ENCODE measurements at places on chromosomes 2 and 18.

DNA sequence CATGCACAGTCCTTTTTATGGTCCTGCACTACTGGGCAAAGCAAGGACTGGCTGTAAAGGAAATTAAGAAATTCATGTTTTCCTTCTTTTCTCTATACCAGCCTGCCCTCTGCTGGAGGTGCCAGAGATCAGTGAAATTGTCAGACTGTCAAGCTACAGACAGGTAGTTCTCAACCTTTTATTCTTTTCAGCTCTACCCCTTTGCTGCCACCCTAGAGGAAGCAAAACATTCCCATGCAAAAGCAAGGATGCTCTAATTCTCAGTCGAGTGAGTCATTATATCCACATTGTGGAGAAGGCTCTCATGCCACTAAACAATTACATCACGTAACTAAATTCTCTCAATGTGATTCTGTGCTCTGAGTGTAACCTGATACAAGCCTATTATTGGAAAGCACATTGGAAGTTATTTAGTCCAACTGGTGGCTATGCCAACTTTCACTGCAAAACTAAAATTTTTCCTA is 25.0 kb upstream of the RAPGEF4 start:
- DNase-seq: peak; percentile 47

DNA sequence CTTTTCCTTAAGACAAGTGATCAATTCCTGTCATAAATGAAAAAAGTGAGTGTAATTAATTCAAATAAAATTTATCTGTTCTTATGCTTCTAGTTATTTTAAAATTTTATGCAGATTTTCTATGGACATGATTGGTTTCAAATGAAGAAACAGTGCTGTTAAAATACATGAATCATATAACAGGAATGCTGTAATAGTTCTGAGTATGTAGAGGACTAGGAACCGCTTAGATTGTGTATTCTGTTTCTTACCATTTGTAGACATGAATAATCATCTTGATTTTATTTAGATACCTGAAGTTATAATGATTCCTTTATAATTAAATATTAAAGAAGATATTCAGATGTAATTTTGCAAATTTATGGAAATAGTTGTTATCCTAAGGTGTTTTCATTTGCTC is 3.5 kb downstream of the ACTR2 start:
- no peak for DNase-seq

DNA sequence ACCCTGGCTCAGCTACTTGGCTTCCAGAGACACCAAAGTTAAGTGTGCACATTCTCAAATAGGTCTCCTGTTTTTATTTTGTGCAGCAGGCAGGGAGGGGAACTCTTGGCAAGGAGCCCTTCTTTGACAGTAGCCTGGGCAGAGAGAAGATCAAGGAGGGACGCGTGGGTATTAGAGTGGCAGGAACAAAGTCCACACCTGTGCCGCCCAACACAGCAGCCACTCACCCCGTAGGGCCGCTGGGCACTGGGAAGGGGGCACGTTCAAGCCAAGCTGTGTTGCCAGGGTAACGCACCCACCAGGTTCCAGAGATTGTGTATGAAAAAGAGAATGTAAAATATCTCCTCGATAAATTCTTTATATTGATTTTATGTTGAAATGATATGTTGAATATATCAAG is 229.3 kb upstream of the AGAP1 start:
- no peak for DNase-seq

DNA sequence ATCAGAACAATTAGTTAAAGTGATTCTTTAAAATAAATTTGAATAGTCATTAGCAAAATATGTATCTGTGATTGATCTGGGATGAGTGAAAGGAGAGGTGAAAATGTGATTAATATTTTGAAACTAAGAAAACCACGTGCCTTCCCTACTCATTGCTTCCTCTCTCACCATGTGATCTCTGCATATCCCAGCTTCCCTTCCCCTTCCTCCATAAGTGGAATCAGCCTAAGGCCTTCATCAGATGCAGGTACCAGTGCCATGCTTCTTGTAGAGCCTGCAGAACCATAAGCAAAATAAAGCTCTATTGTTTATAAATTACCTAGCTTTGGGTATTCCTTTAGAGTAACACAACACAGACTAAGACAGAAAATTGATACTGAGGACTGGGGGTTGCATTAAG is 11.2 kb upstream of the STAT1 start:
- DNase-seq: no peak

- DNase-seq: no peak
Observed at GRCh38 chr18:51068105-51068504, 38.1 kb downstream of the SMAD4 start.

GRCh38 chr2:168722592-168722991 is 79.8 kb upstream of the NOSTRIN start:
- no peak for DNase-seq

GRCh38 chr2:241068136-241068941 is 33.7 kb downstream of the MTERF4 start:
- no peak for DNase-seq

DNA sequence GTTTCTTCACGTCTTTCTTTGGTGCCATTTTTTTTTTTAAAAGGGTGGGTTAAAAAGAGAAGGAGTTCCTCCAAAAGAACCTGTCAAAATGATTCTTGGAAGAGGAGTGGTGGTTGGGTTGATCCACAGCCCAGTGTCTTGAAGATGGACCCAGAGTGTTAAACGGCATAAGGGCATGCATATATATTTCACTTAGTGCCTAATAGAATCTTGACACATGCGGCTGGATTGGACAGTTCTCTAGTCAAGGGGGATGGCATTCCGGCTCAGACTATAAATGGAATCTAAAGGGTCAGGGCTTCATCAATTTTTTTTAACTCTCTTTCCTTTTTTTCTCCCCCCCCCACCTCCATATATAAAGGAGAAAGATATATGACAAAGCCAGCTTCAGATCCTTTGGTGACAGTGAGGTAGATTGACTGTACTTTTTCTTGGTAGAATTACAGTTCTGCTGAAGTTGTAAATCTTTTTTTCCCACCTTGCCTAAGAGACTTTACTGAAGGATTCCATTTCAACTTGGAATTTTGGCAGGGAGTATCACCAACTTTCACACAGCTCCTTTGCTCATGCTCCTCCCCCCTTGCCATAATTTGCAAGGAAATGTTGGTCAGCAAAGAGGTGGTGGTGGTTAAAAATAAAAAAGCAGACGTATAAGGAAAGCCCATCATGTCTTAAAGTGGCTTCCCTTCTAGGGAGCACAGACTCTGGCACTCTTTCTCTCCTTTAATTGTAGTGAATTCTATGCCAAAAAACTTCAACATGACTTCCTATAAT is at the start of gene MYL1:
Gene MYL1 (minus strand): TSS at position 160 of the 774 bp plus-strand sequence. CDS start 132 bp downstream, at position 28.
- no peak for DNase-seq

DNA sequence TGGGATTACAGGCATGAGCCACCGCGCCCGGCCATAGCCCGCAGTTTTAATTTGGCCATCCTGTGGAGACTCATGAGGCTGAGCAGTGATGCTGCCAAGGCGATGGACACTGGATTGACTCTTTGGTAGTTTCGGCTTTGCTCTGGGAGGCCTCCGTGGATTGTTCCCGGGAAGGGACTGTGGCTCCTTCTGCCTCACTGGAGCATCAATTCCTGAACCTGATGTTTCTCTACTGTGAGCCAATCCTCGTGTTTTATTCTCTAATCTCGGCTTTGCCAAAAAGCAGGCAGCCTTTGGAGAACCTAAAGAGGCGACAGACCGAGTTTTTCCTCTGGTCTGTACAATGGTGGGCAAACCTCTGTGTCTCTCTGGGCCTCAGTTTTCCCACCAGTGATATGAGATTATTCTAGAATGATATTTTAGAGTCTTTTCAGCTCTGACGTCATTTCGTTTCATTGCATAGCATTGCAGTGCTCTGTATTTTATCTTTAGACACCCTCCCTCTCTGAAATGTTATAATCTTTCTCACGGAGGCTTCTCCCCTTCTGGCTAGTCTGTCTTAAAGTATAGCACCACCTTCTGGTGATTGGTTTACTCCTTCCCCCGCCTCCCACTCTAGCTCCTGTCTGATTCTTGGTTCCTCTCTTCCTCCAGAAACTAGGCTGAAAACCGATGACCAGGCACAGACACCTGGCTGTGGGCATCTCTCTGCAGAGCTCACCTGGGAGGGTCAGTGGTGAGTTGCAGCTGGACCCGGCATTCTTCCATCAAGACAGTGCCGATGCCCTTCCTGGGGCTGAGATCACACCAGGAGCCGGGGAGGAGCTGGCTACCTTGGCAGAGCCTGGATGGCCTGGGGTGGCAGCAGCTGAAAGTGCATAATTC is 341.3 kb downstream of the MYCN start:
- DNase-seq: peak; percentile 29

DNA sequence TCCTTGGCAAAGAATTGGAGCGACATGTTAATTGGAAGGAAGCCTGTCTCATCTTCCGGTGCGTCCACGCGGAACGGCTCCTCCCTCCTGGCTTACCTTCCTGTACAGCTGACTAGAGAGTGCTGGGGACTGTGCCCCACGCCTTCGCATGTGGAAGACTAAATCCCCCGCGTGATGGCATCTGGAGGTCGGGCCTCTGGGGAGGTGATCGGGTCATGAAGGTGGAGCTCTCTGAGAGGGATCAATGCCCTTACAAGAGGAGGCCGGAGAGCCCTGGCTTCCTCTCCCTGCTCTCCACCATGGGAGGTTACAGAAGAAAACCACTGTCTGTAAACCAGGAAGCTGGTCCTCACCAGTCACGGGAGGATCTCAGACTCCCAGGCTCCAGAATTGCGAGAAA is 104.1 kb upstream of the OTOS start:
- no peak for DNase-seq

DNA sequence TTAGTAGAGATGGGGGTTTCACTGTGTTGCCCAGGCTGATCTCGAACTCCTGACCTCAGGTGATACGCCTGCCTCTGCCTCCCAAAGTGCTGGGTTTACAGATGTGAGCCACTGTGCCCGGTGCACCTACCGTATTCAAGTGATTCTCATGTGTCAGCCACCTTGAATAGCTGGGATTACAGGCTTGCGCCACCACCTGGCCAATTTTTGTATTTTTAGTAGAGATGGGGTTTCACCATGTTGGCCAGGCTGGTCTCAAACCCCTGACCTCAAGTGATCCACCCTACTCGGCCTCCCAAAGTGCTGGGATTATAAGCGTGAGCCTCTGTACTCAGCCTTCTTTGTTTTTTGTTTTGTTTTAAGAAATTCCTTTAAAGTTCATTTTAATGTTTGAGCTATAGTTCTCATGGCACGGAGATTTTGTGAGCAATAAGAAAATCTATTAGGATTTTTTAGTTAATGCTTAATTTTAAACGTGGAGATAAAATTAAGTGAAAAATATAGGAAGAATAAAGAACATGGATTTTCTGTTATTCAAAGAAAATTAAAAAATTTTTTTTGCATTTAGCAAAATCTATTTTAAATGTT is 242.6 kb downstream of the PHLPP1 start:
- DNase-seq: no peak

DNA sequence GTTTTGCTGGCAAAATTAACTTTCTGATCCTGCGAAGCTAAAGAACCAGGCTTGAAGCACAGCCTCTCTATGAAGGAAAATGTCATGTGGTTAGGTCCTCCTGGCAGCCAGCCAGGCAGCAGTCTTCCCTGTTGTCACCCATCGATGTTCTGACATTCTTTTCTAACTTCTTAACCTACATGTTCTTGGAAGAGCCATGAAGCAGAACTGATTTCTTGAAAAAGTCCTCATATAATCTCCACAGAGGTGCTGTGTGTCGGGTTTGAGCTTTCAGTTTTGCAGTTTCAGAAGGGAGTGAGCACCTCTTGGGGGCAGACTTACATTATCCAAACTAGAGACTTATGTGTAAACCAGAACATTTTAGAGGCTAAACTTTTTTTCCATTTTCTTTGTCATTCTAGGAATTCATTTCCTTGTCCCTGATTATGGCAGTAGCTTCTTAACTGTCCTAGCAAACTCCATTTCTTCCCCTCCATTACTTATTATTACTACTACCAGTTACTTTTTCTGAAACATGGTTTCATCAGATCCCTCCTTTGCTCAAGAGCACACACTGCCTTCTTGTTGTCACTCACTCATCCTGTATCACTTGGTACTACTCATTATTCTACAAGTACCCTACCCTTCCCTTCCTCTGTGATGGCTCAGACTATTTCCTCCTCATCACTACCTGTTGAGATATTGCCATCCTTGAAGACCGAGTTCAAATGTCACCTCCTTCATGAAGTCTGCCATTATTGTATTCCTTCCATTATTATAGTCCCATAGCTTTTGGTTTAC is 31.1 kb downstream of the DOK1 start:
- no peak for DNase-seq

All from LoVo (cell line).